Activated CD4-positive, alpha-beta T cell treated with anti-CD3 and anti-CD28 coated beads for 4 hours (primary cell): ENCODE measurements at places on chromosomes 4 and X.
A peak's percentile ranks its signal among the peaks of the same experiment; 100 is the strongest.

GRCh38 chrX:67613366-67613765 is 69.5 kb downstream of the AR start:
- DNase-seq = no peak

GRCh38 chrX:109966246-109966645 is 36.7 kb upstream of the TMEM164 start:
- DNase-seq = no peak

- DNase-seq = no peak
Measured at GRCh38 chr4:133154725-133155124, 5.6 kb downstream of the PCDH10 start.

- no peak for DNase-seq
Measured at GRCh38 chr4:27003642-27004113, 143.0 kb downstream of the STIM2 start.

DNA sequence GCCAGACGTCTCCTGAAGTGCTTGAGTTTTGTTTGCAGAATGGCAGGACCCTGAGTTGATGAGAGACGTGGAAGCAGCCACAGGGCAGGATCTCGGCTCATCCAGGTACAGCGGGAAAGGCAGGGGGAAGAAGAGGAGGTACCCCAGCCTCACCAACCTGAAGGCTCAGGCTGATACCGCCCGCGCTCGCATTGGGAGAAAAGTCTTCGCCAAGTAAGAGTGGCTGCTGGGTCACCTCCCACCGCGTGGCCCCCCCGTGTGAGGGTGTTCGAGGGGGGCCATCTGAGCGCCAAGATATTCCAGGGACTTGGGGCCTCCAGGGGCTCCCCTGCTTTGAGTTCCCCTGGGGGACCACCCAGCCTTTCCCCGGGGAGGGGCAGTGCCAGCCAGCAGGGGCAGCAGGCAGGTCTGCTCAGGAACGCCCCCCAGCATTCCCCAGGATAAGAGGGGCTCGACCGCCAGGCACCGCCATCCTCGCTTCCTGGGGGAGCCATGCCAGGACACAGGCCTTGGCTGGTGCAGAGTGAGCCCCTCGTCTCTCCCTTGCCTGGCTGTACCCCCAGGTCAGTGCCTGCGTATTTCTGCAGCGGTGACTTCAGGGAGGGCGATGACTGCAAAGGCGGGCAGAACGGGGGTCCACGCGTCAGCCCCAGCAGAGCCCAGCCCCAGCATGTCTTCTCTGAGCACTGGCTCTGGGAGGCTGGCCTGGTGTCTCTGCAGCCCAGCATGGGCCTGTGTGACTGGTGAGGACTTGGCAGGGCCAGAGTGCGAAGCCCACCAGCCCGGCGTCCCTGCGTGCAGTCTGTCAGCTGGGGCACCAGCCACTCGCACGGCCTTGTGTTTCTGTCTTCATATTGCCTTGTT is 22.3 kb downstream of the NKX1-1 start:
- DNase-seq = no peak

- DNase-seq = no peak
Measured at GRCh38 chrX:40987413-40987812, 97.8 kb upstream of the USP9X start.

DNA sequence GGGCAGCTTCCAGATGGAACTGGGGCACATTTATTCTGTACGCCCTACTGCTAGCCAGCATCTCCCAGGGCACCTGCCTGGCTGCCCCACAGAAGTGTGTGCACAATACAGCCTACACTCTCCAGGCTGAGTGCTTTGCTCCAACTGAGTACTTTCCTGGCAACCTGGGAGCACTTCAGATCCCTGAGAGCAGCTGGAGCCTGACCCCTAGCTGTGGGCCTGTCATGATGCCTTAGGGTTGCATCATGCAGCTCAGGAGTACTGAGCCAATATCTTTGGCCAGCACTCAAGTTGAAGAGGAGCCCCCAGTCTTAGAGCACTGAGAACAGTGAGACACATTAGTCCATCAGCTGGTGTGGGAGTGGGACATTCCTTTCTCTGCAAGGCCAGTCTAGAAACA is 321.9 kb downstream of the CFAP47 start:
- no peak for DNase-seq

DNA sequence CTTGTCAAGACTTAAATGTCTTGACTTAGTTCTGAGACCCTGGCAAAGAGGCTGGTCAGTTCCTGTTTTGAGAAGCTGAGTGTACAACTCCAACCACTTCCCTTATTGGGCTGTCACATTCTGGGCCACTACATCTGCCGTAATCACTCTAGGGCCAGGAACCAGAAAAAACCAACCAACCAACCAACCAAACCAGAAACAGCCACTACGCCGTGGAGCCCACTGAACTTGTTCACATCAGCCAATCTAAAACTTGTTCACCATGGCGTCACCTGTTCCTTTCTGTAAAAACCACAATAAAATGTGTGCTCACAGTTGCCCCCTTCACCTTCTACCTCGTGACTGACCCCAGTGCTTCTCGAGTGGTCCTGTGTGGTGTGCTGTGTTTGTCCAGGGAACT is 107.3 kb downstream of the JADE1 start:
- no peak for DNase-seq

- DNase-seq = no peak
Measured at GRCh38 chrX:10072786-10073568, 83.8 kb upstream of the CLCN4 start.

GRCh38 chr4:114694770-114695169 is 96.2 kb downstream of the UGT8 start:
- no peak for DNase-seq

- DNase-seq = no peak
Measured at GRCh38 chrX:23898412-23898959, 9.3 kb downstream of the APOO start.

DNA sequence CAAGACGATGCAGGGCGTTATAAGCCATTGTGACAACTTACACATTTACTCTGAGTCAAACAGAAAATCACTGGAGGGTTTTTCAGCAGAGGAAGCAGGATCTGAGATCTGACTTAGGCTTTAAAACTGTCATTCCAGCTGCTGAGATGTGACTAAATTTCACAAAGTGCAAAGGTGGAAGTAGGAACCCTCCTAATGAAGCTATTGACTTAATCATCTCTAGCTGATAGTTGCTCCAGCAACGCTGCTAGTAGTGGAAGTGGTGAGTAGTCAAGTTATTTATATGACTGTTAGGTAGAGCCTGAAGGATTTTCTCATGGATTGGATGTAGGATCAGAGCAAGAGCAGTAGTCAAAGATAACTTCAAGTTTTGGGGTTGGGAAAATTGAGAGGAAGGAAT is 218.6 kb downstream of the GRID2 start:
- DNase-seq = no peak

GRCh38 chrX:80285131-80285773 is 135.0 kb upstream of the TENT5D start:
- no peak for DNase-seq

DNA sequence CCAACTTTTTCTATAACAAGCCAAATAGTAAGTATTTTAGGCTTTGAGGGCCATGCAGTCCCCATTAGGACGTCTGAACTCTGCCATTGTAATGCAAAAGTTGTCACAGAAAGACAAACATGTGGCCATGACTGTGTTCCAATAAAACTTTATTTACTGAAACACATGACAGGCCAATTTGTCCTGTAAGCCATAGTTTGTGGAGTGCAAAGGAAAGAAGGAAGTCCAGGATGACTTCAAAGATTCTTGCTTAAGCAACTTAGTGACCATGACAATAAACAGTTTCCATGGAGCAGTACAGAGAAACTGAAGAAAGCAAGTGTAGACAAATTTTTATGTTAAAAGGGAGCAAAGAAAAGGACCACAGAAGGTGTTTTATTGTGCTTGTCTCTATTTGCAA is 35.0 kb upstream of the MYOZ2 start:
- no peak for DNase-seq

GRCh38 chr4:153071958-153072598 is 132.2 kb upstream of the TRIM2 start:
- no peak for DNase-seq

- DNase-seq = peak; percentile 17
Measured at GRCh38 chrX:104343428-104344129, 88.8 kb upstream of the ESX1 start.

DNA sequence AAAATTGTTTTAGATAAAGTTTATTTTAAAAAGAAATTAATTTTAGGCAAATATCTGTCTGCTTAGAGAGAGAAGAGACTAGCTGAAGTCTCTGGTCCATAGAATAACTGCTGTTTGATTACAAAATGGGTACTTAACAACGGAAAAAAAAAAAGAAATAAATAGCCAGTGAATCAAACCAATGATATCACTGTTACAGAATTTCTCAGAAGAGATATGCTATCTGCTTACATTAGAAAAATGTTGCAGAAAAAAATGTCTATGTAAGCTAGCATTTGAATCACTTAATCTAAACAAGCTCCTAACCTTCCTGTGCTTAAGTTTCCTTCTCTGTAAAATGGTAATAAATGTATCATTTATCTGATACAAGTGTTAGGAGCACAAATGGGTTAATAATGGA is 189.9 kb downstream of the IL15 start:
- no peak for DNase-seq

GRCh38 chrX:139423186-139423585 is 107.4 kb upstream of the F9 start:
- no peak for DNase-seq

- DNase-seq = no peak
Measured at GRCh38 chr4:30719454-30720020, 632 bp upstream of the PCDH7 start.

GRCh38 chrX:122078079-122078478 is 1030.7 kb downstream of the GLUD2 start:
- DNase-seq = no peak
